ENCODE measurements at places on chromosomes 1 and 21. TPM values are rescaled to one million over a fixed set of nuclear protein-coding genes. Genes with fewer than 3 reads are reported as not detected.

DNA sequence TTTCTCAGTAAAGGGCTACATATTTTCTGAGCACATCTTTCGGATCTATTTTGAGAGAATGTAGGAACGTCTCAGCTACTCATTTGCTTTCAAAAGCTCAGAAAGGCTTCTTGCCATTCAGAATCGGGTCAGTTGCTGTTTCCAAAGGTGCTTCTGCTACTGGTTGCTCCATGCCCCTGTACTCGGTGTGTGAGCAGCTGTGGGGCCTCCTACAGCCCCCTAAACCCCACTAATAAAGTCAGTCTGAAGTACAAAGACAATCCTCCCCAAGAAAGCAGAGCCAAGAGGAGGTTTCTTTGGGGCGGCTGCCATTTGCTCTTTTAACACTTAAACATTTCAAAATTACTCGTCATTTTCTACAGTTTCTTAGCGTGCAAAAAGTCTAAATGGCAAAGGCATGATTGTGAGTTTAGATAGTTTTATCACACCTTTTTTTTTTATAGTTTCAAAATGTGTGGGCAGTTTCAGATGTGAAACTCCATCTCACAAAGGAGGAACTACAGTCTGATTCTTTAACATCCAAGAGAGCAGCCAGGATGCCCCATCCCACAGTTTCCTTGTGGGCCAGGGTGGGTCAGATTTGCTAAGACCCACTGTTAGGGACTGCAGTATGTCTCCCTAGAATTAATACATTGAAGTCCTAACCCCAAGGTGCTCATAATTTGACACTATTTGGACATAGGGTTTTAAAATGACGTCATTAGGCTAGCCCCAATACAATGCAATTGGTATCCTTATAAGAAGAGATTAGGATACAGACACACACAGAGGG is 4.1 kb downstream of the RUNX1 start:
- DNase-seq: no peak

DNA sequence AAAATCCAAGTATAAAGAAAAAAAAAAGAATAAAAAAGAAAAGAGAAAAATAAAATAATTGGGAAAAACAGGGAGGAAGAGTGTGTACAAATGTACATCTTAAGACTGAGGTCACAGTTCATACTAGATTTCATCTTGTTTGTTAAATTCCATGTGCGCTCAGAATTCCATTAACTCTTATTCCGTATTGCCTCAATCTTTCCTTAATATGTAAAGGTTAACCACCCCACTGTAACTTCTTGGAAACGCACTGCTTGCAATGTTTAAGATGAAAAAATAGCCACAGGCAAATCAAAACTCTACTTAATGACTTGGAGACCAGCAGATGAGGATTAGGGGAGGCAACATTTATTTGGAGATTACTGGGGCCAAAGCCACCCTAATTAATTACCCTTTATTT is 23.9 kb upstream of the KCNE1 start:
- DNase-seq: no peak

DNA sequence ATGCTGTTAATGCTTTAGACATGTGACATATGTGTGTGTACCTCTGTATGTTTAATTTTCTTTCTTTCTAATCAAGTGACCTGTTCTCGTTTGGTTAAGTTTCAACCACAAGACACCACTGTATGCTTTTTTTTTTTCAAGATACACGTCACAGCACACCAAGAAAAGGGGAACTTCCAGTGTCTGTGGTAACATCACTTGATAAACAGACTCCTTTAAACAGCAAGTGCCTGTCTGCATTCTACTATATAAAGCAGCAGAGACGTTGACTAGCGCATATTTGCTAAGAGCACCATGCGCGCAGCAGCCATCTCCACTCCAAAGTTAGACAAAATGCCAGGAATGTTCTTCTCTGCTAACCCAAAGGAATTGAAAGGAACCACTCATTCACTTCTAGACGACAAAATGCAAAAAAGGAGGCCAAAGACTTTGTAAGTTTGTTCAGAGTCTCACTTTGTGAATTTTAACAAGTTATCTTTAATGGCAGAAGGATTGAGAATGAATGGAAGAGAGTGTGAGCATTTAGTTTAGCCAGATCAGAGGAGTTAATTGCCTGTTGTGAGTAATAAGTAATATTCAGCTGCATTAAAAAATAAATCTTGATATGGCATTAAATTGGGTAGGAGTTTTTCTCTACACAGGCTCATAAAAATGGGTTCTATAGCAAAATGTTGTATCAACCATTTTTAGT is at the start of gene RGS1:
TSS of gene RGS1 (plus strand) at position 275 of the 691 bp plus-strand sequence. CDS start at position 295, 20 bp downstream.
- DNase-seq: no peak

GRCh38 chr1:17438318-17439249 is 893 bp downstream of the RCC2 start:
- DNase-seq: no peak

- DNase-seq: no peak
Measured at GRCh38 chr1:240413732-240414131, 198.2 kb downstream of the GREM2 start.

GRCh38 chr1:80392529-80392928 is 1386.0 kb upstream of the ADGRL4 start:
- no peak for DNase-seq

Gene IFI44L
- total RNA-seq: 1.7 TPM

Gene WNT4
- total RNA-seq: 5.2 TPM

Gene IPO9
- total RNA-seq: 12.8 TPM

Gene SIM2
- not detected for total RNA-seq
